ENCODE measurements at places on chromosomes 4 and X.

DNA sequence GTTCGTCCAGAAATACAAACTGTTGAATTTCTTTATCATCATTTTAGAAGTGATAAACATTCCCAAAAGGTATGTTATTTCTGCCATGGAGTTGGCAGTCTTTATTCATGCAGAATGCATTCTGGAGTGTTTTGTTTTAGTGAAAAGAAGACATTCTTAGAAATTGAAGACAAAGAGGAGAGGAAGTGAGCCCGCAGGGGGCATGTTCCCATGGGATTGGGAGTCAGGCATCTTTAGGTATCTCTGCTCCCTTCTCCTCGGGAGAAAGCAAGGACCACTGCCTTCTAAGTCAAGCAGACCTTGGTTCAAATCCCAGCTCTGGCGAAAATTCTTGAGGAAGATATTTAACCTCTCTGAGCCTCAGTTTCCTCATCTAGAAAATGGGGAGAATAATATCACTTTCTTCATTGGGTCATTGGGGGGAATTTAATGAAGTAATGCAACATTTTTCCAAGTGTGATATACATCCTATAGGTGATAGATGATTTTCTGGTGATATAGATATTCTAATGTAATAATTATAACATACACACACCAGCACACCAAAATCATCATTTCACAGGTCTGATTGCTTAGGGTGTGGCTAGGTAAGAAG, 26.5 kb upstream of the CHRNA9 start:
- H3K4me3 ChIP-seq = no peak overlapping the region
- H3K27me3 ChIP-seq = no peaks in the 10 kb centered on the region
- DNase-seq = no peak
- H3K4me1 ChIP-seq = peaks cover 59% of the 10 kb centered on the region

DNA sequence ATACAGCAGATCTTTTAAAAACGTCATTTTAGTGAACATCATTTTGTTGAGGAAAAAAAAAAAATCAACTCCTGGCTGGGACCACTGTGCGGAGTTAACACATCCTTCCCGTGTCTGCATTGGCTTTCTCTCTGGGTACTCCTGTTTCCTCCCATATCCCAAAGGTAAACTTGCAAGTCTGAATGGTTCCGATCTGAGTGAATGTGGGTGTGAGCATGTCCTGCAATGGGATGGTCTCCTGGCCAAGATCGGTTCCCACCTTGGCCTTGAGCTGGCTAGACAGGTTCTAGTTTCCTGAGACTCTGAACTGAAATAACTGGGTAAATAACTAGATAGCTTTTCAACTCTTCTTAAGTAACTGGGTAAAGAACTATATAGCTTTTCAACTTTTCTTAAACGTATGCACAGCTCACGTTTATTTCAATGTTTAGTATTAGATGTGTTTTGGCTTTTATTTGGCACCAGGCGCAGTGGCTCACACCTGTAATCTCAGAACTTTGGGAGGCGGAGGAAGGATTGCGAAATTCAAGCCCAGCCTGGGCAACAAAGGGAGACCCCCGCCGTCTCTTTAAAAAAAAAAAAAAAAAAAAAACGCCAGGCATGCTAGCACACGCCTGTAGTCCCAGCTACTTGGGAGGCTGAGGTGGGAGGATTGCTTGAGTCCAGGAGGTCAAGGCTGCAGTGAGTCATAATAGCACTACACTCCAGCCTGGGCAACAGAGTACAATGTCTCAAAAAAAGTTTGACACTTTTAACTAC, 14.0 kb downstream of the RBMX start:
- H3K36me3 ChIP-seq = peaks cover 23% of the 10 kb centered on the region
- H3K4me1 ChIP-seq = no peaks in the 10 kb centered on the region
- DNase-seq = no peak
- H3K4me3 ChIP-seq = no peak overlapping the region
- H3K27ac ChIP-seq = no peak overlapping the region

DNA sequence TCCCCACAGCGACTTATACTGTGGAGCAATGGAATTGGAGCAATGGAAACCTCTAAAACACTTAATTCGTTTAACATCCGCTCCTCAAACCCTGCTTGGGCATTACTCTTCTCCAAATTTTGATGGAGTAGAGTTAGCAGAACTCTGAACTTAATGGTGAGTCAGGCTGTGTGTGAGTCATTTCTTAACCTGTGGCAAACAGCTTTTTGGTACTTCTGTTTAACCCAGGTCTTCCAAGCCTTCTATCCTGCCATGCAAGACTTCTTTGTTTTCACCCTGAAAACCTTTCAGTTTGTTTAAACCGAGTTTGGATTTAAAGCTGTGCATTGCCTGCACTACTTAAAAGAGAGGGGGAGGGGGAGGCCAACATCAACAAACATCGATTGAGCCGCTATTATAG, 3.6 kb upstream of the AMOT start:
- no peak overlapping the region for H3K4me3 ChIP-seq
- H3K27ac ChIP-seq = no peak overlapping the region
- no peaks in the 10 kb centered on the region for H3K36me3 ChIP-seq
- no peak for DNase-seq
- H3K27me3 ChIP-seq = no peaks in the 10 kb centered on the region

- H3K4me1 ChIP-seq = peaks cover 16% of the 10 kb centered on the region
- no peak for DNase-seq
- H3K27ac ChIP-seq = peak overlapping the region; percentile 55
- no peaks in the 10 kb centered on the region for H3K27me3 ChIP-seq
These were observed 4.5 kb downstream of the CYSLTR1 start for GRCh38 chrX:78322863-78323262.

DNA sequence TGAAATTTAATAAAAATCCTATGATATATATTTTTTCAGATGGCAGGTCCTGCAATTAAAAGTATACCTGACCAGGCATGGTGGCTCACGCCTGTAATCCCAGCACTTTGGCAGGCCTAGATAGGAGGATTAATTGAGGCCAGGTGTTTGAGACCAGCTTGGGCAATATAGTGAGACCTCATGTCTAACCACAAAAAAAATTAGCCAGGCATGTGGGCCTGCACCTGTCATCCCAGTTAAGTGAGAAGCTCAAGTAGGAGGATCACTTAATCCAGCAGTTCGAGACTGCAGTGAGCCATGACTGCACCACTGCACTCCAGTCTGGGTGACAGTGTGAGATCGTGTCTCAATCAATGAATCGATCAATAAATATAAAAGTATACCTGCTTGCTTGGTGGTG, 2.5 kb downstream of the OCIAD2 start:
- H3K27me3 ChIP-seq = no peaks in the 10 kb centered on the region
- no peak overlapping the region for H3K27ac ChIP-seq
- H3K4me3 ChIP-seq = no peak overlapping the region
- peaks cover 22% of the 10 kb centered on the region for H3K36me3 ChIP-seq

DNA sequence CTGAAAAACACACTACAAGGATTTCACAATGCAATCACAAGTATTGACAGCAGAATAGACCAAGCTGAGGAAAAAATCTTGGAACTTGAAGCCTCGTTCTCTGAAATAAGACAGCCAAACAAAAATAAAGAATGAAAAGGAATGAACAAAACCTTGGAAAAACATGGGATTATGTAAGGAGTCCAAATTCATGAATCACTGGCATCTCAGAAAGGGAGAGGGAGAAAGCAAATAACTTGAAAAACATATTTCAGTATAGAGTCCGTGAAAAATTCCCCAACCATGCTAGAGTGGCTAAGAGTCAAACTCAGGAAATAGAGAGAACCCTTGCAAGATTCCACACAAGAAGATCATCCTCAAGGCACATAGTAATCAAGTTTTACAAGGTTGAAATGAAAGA, 178.5 kb upstream of the CTSO start:
- H3K27ac ChIP-seq = no peak overlapping the region
- H3K4me3 ChIP-seq = no peak overlapping the region
- DNase-seq = no peak
- H3K27me3 ChIP-seq = no peaks in the 10 kb centered on the region
